CD4-positive, alpha-beta T cell treated with Interleukin-15 for 4 hours (primary cell): ENCODE measurements at places on chromosomes 4 and X.

DNA sequence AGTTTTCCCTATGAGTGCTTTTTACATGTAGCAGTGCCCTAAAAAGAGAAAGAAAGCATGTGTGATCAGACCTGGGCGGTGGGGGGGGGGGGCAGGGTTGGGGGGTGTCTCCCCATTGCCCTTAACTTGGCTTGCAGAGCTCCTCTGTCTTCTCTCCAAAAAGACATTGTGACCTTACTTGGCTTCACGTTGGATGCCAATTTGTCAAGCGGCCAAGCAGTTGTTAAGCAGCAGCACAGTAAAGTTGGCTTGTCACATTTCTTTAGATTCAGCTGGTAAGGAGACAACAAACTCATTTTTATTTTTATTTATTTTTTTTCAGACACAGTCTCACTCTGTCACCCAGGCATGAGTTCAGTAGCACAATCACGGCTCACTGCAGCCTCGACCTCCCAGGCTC is 57.3 kb upstream of the ZNF157 start:
- DNase-seq: no peak

- DNase-seq: no peak
Measured at GRCh38 chr4:53195815-53196661, 169.8 kb downstream of the SCFD2 start.

GRCh38 chr4:100935090-100935489 is 412.2 kb downstream of the PPP3CA start:
- DNase-seq: no peak

DNA sequence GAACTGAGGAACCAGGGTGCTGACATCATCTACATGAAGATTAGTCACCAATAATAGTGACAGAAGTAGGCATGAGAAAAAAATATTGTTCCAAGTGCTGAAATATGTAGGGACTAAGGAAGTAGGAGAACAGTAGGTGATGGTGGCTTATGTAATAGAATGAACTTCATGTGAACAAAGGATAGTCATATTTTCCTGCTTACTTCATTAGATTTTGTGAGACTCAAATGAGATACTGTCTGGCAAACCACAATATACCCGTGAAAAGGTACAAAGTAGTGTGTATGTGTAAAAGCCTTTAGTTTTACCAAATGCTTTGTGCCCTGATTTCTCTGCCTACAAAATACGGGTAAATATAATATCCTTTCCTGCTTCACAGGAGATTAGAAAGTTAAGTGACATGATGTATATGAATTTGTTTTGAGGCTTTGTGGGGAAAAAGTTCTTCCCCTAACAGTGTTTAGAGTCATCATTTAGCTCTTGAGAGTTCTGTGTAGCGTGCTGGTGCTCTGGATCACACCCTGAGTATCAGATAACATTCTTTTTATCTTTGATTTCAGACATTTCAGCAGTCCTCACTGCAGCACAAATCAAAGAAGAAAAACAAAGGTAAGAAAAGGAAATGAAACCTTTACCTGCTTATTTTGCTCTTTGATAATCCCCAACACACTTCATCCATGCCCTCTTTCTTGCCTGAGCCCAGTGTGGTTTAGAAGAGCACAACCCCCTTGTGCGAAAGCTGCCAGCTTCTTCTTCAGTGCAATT is 67.9 kb downstream of the KLHL34 start:
- DNase-seq: no peak

- peak; percentile 5 for DNase-seq
Measured at GRCh38 chrX:40952855-40953254, 132.4 kb upstream of the USP9X start.

- DNase-seq: no peak
Measured at GRCh38 chr4:56297776-56298175, 89.5 kb downstream of the AASDH start.

GRCh38 chrX:108464604-108465003 is 25.0 kb downstream of the COL4A5 start:
- no peak for DNase-seq

DNA sequence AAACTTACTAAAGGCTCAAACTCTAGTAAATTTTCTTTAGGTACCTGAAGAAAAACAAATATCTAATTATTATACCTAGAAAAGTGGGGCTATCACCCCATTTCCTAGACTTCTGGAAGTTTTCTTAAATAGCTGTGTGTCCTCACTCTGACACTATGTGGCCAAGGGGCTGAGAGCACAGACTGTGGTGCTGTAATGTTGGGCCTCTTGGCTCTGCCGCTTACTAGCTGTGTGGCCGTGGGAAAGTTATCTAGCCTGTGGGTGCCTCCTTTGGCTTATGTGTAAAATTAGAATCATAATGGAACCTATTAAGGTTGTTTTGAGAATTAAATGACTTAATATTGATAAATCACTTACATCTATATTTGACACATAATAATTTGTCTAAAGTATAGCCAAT is 114.4 kb downstream of the SNCA start:
- DNase-seq: no peak

DNA sequence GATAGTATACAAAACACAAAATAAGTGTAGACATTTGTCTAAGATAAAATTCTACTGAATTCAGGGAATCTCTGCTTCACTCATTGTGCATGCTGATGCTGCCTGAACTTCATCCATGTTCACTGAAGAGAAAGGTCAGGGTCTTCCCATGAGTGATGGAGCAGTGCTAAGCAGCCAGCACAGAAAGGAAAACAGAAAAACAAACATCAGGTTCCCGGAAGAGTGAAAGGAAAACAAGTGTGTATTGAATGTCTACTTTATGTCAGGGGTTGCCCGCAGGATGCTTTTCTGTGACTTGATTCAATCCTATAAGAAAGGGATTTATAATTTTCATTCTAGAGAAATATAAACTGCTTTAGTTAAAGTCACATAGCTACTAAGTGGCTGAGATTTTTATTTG is 522.4 kb downstream of the RAB28 start:
- no peak for DNase-seq

- DNase-seq: no peak
Measured at GRCh38 chrX:19811807-19812604, 75.4 kb downstream of the SH3KBP1 start.

DNA sequence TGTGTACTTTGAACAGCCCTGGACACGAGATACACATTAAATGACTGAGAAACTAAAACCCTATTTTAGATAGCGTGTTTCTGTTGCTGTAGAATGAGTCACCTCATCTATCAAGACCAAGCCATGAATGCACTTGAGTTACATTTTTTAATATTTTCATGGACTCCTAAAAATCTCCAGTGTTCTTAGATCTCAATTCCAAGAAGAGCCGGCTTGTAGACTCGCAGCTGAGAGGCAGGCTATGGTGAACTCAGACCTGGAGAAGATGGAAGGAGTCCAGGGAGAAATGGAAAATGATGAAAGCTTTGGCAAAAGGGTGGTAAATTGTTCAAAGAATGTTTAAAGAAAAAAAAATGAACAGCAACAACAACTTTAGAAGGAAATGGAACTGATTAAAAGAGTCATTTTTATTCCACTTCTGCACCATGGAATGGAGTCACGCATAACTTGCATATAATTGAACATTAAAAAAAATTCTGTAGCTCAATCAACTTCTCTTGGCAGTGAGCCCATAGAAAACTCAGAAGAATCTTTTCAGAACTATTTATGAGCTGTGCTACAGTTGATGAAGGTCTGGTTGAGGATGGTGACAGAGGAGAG is 129.8 kb downstream of the MXRA5 start:
- no peak for DNase-seq

DNA sequence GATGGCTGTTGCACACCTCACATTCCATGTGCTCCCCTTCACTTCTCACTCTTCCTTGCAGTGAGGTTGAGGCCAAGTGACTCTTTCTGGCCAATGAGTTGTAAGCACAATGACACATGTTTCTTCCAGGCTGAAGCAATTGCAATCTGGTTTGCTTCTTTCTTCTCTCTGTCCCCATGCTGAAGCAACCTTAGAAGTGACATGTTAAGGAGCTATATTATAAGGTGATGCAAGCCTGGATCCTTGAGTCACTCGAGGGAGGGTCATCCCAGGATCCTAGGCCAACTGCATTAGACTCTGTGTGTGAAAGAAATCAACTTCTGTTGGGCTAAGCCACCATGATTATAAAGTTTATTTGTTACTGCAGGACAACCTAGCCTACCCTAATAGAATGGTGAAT is 45.5 kb upstream of the HS3ST1 start:
- DNase-seq: no peak

- DNase-seq: no peak
Measured at GRCh38 chrX:143642426-143642825, 6.5 kb upstream of the SLITRK4 start.

DNA sequence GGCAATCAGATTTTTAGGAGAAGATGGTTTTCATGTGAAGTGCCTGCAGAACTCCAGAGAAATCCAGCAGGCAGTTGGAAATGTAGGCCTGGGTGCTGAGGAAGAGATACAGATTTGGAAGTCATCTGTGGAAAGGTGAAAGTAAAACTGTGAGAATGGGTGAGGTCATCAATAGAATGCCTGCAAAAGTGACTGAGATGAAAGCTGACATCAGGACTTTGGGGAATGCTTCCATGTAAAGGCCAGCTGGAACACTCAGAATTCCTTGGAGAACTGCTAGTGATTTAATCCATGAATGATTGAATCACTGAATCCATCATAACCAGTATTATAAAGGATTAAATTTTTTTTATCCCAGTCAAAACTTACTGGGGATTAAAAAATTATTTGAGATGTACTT is 124.5 kb upstream of the GIMD1 start:
- no peak for DNase-seq

GRCh38 chrX:20011608-20012007 is 20.7 kb upstream of the BCLAF3 start:
- DNase-seq: no peak

GRCh38 chr4:57098941-57099340 is 11.2 kb downstream of the IGFBP7 start:
- no peak for DNase-seq

DNA sequence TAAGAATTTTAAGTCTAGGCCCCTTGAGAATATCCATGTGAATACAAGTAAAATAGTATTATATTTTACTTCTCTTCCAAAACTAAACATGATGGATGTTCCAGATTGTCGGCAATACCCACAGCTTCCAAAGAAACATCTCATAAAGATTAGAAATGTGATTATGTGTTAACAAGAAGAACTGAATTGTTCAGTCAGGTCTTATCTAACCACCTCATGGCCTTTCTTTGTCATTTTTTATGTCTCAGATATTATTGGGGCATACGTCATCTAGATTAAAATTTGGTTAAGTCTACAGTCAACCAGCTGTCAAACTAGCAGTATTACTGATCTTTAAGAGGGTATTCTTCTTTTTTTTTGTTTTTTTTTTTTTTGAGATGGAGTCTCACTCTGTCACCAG is 10.0 kb downstream of the EPGN start:
- no peak for DNase-seq

GRCh38 chrX:13092455-13092941 is 48.1 kb upstream of the FAM9C start:
- peak; percentile 89 for DNase-seq

DNA sequence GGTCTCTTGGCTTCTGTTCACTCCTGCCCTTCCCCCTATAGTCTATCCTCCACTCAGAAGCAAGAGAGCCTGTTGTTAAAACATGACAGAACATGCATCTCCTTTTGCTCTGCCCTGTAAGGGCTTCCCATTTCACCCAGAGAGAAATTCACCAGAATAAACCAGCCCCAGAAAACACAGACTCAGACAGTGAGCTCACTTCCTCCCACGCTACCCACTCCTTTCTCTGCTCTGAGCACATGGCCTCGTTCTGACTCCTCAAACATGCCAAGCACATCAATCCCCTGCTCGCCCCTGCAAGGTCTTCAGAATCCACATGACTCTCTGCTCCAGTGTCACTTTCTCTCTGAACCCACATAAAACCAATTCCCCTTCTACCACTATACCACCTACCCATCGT is 50.4 kb downstream of the MID1 start:
- no peak for DNase-seq

DNA sequence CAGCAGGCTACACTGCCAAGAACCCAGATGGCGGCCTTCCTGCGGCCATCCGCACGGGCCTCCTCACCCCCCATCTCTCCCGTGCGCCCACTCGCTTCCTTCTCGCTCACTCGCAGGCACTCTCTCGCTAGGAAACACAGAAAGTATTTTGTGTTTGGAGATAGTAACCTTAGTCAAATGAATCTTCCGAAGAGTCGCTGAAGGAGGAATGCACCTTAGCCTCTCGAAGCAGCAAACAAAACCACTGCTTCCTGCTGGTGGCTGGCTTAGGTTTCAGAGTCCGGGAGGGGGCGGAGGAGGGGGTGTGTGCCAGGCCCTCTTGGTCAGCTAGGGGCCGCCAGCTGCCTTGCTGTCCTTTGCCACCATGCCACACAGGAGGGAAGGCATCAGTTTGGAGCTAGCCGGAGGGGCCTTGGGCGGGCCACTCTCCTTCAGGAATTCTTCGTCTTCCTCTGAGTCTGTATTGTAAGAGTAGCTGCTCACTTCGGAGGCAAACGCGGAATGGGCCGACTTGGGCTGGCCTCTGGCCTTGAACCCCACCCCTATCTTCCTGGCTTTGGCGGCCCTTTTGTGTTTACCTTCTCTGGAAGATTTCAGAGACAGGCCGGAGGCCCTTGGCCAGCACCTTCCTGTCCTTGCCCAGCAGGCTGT is 73.2 kb upstream of the UCP1 start:
- DNase-seq: no peak

GRCh38 chr4:185838514-185839193 is 26.7 kb upstream of the SORBS2 start:
- DNase-seq: no peak

DNA sequence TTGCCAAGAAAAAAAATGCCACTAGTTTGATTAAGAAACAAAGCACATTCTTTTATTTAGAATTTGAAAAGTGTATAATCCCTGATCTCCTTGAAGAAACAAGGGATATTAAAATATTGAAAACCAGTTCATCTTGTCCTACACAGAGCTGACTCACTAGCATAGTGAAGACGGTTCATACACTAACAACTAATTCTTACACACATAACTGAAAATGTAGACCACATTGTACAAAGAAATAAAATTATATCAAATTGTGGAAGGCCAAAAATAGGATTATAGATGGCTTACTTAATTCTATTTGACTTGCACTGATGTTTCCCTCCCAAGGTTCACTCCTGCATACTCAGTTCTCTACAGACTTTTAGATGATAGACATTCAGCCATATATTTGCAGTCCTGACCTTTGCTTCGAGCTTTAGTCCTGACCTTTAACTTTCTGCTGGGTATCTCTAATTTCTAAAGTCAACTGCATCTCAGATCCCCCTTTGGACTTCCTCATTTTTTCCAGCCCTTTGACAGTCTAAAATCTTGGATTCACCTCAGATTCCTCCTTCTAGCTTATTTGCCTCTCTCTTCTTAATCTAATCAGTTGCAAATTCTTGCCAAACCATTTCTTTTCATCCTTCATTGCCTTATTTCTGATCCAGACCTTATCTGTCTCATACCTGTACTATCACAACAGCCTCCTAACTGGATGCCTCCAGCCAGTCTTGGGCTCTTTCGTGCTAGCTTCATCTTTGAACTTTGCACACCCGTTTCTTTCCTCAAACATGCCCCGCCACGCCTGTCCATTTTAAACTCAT is 4.5 kb upstream of the WWC2 start:
- no peak for DNase-seq

DNA sequence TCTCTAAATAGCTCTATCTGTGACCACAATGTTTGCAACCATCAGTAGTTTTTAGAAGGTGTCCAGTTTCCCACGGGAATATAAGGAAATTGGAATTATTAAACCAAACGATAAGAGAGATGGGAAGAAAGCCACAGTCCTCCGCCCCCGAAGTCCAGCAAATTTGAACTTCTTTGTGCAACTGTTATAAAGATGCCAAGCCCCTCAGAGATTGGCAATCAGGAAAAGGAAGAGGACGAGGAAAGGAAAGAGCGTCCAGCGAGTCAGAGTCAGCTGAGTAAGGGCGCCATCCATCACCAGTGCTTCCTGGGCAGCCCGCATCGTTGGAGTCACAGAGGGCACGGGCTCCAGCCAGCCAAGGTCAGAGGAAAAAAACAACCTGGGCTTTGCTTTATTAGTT is 35.7 kb downstream of the LDB2 start:
- no peak for DNase-seq
